ENCODE measurements at places on chromosomes 11 and 22. TPM values are rescaled to one million over a fixed set of nuclear protein-coding genes. Genes with fewer than 3 reads are reported as not detected.
A peak's percentile ranks its signal among the peaks of the same experiment; 100 is the strongest.

GRCh38 chr11:112281726-112282125 lies 21.1 kb upstream of the PLET1 start:
- DNase-seq = no peak

Gene SEC14L6
- not detected for polyA plus RNA-seq

DNA sequence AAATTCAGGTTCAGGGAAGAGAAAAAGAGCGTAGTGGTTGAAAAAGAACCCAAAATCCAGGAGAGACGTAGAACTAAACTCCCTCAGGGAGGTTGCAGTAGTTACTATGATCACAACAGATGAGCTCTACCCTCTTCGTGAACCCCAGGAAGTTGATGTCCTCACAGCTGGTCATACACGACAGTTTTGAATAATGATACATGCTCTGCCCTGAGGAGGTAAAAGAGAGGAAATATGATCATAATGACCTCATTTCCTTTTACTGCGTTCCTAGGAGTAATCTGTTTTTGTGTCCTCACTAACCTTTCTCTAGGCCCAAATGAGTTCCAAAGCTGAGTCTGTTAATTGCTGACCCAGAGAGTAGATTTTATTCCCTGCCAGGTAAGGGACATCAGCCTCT lies 1.3 kb downstream of the PATE2 start:
- DNase-seq = no peak

GRCh38 chr11:112334381-112334780 lies 73.7 kb upstream of the PLET1 start:
- no peak for DNase-seq

DNA sequence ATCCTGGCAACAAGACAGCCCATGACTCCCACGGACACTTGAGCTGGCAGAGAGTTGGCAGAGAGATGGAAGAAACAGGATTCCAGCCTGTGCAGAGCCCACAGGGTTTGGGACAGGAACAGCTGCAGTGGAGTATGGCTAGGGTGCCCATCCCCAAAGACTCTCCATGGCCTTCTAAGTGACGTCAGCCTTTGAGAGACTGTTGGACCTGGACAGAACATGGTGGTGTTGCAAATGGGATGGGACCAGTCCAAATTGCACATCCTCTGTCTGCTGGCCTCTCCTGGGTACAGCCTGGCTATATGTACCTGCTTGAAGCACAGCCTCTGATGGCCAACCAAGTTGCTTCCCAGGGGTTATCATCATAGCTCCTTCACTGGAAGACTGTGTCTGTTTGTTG lies 34.5 kb downstream of the NOX4 start:
- no peak for DNase-seq

DNA sequence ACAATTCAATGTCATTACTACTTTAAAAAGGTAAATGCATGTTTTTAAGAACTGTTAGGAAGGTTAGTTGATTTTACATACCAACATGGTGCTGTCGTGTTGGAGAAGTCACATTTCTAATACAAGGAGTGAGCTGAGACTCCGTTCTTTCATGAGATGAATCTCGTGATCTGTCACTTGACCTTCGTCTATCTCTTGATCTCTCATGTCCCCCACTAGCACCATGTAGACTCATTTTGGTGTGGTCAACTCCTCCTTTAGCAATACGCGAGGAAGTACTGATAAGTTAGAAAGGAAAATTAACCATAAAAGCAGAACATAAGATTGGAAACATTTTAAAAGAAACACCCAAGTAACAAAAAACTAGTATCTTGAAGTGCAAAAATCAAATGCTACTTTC lies 41.5 kb downstream of the BTBD10 start:
- no peak for DNase-seq

Gene PMM1
- polyA plus RNA-seq = 68.7 TPM

Gene C22orf31
- polyA plus RNA-seq = 0.16 TPM

Gene OTOG
- 2.0 TPM for polyA plus RNA-seq

- DNase-seq = no peak
Observed at GRCh38 chr11:8415195-8415594, 151.5 kb upstream of the LMO1 start.

DNA sequence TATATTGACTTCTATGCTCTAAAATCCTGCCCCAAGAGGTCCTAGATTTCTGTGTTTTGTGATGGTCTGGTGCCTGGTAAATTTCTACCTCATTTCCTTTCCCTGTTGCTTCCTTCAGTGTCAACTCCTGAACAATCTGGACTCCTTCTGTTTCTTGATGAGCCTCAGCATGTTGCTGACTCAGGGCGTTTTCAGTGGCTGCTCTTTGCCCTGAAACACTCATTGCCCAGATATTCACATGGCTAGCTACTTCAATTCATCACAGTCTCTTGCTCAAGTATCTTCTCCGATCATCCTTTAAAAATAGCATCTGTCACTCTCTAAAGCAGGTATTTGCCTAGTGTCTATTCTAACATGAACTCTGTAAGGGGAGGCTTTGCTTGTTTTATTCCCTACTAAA lies 526.3 kb upstream of the RAG2 start:
- DNase-seq = peak; percentile 21

Gene TRIM48
- polyA plus RNA-seq = not detected

Gene DAGLA
- 8.3 TPM for polyA plus RNA-seq

- no peak for DNase-seq
Observed at GRCh38 chr11:77710358-77710757, 72.8 kb upstream of the CLNS1A start.

GRCh38 chr11:123111465-123111864 lies 49.5 kb upstream of the HSPA8 start:
- peak; percentile 72 for DNase-seq

Gene LIF
- 14.8 TPM for polyA plus RNA-seq

DNA sequence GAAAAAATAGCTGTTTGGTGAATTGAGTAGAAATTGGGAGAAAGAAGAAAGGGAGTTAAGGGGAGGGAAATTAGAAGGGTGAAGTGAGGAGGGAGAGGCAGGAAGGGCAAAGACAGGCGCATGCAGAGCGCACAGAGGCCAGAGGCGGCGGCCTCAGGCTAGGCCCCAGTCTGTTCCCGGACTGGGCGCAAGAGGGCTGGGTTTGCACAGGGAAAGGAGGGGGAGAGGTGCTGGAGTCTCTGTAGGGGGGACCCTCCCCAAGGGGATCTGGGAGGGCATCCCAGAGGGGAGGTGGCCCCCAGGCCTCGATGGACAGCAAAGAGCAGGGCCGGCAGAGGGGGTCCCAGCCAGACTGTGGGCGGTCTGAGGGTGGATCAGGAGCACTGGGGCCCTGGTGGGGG lies 1.3 kb upstream of the FLRT1 start:
- DNase-seq = no peak

DNA sequence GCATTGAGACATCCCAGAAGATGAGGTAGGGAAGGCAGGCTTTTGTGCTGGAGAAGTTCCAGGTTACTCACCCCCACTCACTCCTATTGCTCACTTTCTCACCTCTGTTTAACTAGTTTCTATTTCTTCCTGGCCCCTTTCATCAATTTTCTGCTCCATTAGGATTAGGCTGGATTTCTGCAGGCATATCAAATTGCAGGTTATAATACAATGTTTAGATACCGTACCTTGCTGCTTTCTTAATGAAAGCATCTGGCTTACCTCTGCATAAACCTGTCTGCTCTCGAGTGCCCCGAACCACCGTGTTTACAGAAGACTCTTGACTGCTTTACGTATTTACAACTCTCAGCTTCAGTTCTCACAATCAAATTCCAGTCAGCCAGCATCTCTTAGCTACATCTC lies 173.7 kb downstream of the ADAMTS15 start:
- no peak for DNase-seq

GRCh38 chr11:62912268-62912667 lies 8.9 kb downstream of the CHRM1 start:
- no peak for DNase-seq

Gene KCNE3
- polyA plus RNA-seq = 9.6 TPM

Gene TBX1
- 1.1 TPM for polyA plus RNA-seq

- no peak for DNase-seq
Observed at GRCh38 chr11:131754671-131755070, 384.3 kb downstream of the NTM start.

GRCh38 chr11:6570691-6571427 lies 32.6 kb downstream of the RRP8 start:
- no peak for DNase-seq

- peak; percentile 32 for DNase-seq
Observed at GRCh38 chr22:30038219-30038618, 42.0 kb upstream of the HORMAD2 start.

GRCh38 chr11:102523189-102523570 lies 7.4 kb downstream of the MMP7 start:
- DNase-seq = no peak

GRCh38 chr11:46472662-46472994 lies 81.1 kb upstream of the CHRM4 start:
- DNase-seq = peak; percentile 71
